ENCODE measurements at places on chromosomes 11 and 22.
A peak's percentile ranks its signal among the peaks of the same experiment; 100 is the strongest.

GRCh38 chr11:77147036-77147315 is 18.9 kb downstream of the MYO7A start:
- no peak for DNase-seq

- peak; percentile 73 for DNase-seq
Measured at GRCh38 chr11:126878913-126879482, 121.6 kb downstream of the KIRREL3 start.

DNA sequence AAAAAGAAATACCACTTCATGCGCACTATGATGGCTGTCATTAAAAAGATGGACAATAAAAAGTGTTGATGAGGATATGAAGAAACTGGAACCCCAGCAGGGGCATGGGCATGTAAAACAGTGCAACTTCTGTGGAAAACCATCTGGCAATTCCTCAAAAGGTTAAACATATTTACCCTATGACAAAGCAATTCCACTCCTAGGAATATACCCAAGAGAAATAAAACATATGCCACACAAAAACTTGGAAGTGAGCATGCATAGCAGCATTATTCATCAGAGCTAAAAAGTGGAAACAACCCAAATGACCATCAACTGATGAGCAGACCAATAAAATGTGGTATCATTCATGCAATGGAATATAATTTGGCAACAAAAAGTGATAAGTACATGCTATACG is 50.1 kb downstream of the LRRC32 start:
- DNase-seq, result no peak

DNA sequence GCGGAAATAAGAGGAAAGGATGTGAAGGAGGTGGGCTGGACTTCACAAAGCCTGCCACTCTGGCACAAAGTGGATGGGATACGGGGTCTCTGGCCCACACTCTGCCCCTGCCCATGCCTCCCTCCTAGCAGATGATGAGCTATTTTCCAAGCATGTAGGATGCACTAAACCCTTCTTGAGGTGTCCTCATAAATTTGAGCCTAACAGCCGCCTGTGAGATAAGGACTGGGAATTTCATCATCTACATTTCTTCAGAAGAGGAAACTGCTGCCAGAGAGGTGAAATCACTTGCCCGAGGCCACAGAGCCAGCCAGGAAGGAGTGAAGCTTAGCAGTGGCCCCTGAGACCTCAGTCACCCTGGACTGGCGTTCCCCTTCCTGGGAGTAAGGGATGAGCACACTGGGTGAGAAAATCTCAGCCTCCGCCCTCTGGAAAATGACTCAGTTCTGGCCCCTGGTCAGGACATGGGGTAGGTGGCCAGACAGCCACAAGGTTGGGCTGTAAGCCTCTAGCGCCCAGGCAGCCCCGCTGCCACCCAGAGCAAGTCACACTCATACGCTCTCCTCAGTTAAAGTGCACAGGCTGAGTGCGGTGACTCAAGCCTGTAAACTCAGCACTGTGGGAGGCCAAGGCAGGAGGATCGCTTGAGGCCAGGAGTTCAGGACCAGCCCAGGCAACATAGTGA is 27.9 kb downstream of the MB start:
- no peak for DNase-seq

DNA sequence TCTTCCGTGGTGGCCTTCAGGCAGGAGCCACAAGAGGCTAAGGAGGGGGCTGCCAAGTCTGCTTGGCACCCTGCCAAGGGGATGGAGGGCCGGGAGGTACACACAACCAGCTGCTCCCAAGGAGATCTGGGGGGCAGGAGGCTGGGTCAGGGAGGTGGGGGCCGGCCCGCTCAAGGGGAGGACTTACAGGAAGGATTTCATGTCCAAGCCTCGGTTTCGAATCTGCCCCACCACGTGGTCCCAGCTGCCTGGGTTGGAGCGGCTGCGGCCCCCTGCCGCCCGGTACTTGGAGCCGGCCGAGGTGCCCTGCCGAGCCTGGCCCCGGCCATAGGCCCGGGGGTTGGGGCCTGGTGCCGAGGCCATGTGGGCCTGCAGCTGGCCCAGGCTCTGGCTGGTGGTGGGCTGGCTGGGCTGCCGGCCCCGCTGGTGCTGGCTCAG is 33.5 kb downstream of the LRRC10B start:
- peak; percentile 72 for DNase-seq
